Eye (tissue), 1 donor: ENCODE measurements at places on chromosomes 7 and 10.

- no peak for DNase-seq
Measured at GRCh38 chr10:38127812-38128211, 33.7 kb downstream of the ZNF37A start.

DNA sequence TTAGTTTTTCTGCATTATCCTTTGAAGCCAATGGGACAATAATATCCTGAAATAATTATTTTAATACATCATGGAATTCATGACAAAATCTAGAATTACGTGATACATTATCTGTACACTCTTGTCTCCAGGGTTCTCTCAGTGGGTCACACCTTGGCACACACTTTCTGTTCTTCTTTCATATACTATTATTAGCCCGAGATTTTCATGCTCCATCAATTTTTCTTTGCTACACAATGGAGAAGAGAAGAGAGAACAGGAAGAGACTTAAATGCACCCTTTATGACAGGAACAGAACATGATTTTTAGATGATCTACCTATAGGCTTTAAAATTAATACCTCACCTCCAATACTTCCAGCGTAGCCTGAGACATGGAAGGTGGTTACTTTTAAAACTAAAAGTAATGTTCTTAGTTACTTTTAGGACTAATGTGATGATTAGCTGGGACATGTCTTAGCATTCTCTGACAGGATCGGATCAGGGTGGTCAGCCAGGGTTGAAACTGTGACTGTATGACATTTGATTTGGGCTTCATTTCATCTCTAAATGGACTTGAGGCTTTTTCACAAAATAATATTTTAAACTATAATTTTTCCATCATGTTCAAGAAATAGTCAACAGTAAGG, 148.2 kb upstream of the WNT16 start:
- DNase-seq, result no peak

GRCh38 chr7:30923774-30924413, 12.2 kb downstream of the AQP1 start:
- no peak for DNase-seq

DNA sequence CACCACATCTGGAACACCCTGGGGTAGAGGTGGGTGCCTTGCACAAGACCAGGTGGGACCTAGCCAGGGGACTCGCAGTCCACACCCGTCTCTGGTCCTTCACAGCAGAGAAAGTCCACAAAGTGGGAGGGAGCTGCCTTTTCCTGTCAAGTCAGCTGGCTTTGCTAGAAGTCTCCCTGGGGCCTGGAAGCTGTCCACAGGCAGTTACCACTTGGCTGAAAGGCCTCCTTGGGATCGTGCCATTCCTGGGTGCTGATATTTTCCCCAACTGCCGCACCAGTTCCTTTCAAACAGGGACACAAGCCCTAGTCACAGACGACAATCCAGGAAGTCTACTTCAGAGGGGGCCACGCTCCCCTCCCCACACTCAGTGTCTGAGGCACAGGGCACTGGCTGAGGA, 75.4 kb downstream of the AFAP1L2 start:
- no peak for DNase-seq
